Activated naive CD4-positive, alpha-beta T cell treated with anti-CD3 and anti-CD28 coated beads, Interleukin-2, amount 50 U/mL, for 72 hours (primary cell): ENCODE measurements at places on chromosomes 2 and 18. TPM values are rescaled to one million over a fixed set of nuclear protein-coding genes. Genes with fewer than 3 reads are reported as not detected.

- no peak for DNase-seq
These were observed 103.8 kb upstream of the NEDD4L start for GRCh38 chr18:57940166-57940660.

DNA sequence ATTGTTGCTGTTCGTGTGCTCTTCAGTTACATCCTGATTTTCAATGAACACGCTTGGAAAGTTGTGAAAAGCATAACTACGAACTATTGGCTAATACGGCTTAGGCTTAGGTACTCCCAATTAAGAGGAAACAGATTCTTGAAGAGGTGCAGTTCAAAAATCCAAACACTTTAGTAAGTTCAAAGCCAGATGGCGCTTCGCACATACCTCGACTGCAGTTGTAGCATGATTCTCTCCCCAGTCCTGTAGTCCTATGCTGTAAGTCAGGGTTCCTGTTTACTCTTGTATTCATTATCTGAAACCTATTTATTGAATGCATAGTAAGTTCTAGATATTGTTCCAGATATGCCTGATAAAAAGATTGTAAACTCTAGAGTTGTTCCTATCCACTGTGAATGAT lies 165.2 kb downstream of the TRIB2 start:
- no peak for DNase-seq

GRCh38 chr2:127906206-127906926 lies 20.6 kb upstream of the AMMECR1L start:
- no peak for DNase-seq

Gene DSG1
- not detected for total RNA-seq

DNA sequence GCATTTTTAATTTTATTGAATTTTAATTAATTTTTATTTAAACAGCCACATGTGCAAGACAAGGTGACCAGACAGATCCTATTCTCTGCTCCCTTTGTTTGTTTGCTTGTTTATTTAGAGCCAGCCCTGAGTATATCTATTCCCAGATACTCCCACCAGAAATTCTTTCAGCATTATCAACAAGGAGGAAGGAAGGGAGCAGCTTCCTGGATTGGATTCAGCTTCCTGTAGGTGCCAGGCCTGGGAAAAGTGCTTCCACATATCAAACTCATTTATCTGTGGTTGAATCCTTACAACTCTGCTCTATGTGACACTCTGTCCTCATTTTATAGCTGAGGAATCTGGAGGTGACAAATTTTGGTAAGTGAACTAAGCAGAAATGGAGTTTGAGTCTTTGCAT lies 60.5 kb upstream of the KLF7 start:
- no peak for DNase-seq

GRCh38 chr2:156728328-156728727 lies 292.1 kb downstream of the GPD2 start:
- no peak for DNase-seq

Gene MC5R
- not detected for total RNA-seq

- DNase-seq, result no peak
These were observed 644.3 kb downstream of the CBLN2 start for GRCh38 chr18:71899707-71900472.

Gene CLEC4F
- total RNA-seq, result 3.7 TPM

- DNase-seq, result no peak
These were observed 44.5 kb downstream of the LRATD1 start for GRCh38 chr2:14677039-14677438.
